ENCODE measurements at places on chromosomes 16 and 17. TPM values are rescaled to one million over a fixed set of nuclear protein-coding genes. Genes with fewer than 3 reads are reported as not detected.

DNA sequence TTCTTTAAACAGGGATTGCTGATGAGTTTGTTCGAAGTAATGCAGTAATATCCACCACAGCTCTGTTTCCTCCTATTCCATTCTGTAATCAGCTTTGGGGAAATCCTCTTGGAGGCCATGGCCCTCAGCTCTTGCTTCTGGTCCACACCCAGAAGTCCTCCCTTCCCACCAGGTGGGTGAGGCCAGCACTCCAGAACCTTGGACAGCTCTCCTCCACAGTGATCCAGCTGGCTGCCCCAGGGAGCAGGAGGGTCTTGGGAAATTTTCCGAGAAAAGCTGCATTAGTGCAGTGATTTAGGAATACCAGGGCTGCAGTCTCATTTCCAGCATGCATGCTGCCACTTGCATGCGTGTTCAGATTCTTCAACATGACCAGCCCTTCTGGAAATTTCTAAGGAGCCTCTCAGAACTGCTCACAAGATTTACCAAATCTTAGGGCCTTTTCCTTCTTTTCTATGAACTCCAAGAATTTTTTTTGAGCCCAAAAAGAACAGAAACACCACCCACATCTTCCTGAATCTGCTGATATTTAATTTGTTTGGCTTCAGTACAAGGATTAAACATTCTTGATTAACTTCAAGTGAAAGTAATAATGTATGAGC lies 4.2 kb downstream of the SMPD3 start:
- no peak for DNase-seq

DNA sequence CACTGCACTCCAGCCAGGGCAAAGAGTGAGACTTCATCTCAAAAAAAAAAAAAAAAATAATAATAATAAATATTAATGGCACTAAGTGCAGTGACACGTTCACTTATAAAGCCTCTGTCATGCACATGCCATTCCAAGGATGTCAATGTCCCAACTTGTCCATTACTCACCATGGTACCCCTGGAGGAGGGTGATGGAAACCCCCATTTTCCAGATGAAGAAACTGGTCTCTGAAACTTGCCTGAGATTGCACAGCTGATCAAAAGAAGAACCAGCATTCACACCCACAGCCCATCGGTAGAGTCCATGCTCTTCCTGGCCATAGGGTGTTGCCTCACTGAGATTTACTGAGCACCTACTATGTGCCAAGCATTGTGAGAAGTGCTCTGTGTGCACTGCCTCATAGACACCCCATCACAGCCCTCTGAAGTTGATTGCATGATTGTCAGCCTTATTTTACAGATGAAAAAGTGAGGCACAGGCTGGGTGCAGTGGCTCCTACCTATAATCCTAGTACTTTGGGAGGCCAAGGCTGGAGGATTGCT lies 123.7 kb downstream of the ABCC1 start:
- DNase-seq, result no peak

GRCh38 chr16:46826631-46827030 lies 4.3 kb downstream of the C16orf87 start:
- no peak for DNase-seq

DNA sequence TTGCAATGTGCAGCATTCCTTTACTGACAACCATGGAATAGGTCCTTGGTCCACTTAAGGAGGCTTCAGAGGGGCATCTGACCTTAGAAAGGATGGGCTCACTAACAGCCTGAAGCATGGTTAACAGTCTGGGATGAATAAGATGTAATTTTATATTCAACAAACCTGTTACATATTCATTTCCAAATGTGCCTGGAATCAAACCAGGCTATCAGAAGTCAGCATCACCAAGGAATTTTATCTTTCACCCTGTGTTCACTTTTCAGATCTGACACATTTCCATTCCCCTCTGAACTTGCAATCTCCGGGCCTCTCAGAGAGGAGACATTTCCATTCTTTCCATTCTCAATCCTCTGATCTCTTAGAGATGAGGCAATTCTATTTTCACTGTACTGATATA lies 62.4 kb downstream of the SNX11 start:
- DNase-seq, result no peak

- DNase-seq, result no peak
Observed at GRCh38 chr17:49195751-49196150, 14.6 kb downstream of the GNGT2 start.

DNA sequence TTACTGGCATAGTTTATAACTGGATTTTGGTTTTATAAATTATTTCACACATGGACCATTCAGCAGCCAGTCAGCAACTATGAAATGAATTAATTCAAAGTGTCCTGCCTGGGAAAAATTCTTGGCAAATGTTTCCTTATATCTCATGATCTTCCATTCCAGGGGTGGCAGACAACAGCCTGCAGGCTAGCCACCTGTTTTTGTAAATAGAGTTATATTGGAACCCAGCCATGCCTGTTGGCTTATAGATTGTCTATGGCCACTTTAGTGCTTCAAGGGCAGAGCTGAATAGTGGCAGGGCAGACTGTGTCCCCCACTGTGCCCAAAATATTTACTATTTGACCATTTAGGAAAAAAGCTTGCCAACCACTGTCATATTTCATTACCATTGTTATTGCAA lies 613.7 kb downstream of the TMEM114 start:
- DNase-seq, result no peak

GUCY2D gene
- not detected for total RNA-seq
